ENCODE measurements at places on chromosomes 12 and 14.
A peak's percentile ranks its signal among the peaks of the same experiment; 100 is the strongest.

GRCh38 chr14:85454226-85454813 lies 75.6 kb upstream of the FLRT2 start:
- no peak for DNase-seq

GRCh38 chr14:55136885-55137786 lies 8.1 kb downstream of the LGALS3 start:
- no peak for DNase-seq

- DNase-seq, result no peak
These were observed 4.5 kb upstream of the TNFRSF1A start for GRCh38 chr12:6346235-6346832.

GRCh38 chr12:71799106-71799505 lies 40.5 kb upstream of the TBC1D15 start:
- peak; percentile 53 for DNase-seq

DNA sequence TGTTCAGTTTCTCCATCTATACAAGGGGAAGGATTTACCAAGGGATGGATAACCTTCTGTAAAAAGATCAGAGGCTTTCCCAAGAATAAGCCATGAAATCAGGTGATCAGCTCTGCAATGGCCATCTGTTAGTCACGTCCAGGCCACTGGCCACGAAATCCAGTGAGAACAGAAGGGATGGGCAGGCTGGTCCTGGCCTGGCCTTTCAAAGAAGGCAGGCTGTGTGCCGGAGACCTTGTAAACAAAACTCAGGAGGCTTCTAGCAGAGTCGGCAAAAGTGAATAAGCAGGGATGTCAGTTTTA lies 68.5 kb downstream of the RNF34 start:
- DNase-seq, result no peak

DNA sequence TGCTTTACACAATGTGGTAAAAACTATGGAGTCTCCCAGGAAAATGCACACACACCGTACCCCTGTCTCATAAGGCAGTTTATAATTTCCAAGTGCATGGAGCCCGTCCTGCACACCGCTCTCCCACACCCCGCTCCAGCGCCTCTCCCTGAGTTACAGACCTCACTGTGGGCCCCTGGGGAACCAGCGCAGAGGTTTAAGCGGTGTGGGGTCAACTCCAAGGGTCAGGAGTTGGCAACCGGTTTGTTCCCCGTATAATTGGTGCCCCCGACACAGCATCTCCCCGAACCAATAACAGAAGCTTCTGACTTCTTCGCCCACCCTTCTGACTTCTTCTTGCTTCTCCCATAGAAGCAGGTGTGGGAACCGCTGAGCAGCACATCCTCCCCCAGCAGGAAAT lies 58.4 kb upstream of the DDX11 start:
- DNase-seq, result no peak

DNA sequence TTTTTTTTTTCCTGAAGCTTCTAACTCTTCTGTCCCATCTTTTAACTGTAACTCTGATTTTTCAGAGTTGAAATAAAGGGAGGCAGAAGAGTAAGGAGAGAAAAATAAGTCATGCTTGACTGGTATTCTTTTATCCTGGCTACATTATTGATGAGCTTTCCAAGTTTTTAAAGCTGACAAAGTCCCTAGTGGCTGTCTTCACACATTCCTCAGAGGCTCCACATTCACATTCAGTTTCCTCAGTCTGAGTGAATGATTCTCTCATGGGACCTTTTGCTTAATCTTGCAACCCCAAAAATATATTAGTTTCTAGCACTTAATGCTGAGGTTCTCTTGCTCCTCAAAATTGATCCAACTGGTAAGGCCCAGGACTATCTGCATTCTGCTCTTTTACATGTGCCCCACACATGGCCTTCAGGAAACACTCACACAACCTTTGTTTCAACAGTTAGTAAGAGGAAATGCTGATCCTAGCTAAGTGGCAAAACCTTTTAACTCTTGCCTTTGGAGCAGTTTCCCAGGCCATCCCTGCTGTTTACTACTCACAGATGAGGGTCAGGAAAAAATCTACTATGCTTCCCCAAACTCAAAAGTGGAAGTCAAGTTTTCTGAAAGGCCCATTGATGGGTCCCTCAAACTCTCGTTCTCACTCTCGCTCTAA lies 61.7 kb upstream of the SLC6A15 start:
- no peak for DNase-seq

DNA sequence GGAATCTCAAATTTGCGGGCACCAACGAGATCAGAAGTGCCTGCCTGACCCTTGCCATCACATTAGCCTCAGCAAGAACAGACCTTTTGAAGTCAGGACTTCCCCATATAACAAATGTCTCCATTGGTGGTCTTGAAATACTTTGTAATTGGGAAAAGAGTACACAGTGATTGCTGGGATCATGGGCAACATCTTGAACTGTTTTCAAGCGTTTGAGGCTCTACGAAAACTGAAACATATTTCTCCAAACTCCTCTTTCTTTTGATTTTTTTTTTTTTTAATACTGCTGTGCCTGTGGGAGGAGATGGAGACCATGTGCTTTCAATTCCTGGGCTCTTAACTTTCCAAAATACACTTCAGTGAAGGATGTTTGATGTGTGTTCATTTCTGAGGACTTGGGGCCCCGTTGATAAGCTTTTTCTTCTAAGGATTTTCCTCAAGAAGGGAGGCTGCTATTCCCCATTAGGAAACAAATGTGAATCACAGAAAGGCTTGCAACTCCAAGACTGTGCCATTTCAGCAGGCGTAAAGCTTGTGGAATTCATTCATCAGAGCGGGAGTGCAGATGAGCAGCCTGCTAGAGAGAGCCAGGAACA lies 94.5 kb downstream of the TMEM132C start:
- no peak for DNase-seq

- peak; percentile 40 for DNase-seq
These were observed 886 bp downstream of the SIX1 start for GRCh38 chr14:60648249-60648933.

- DNase-seq, result no peak
These were observed 36.4 kb upstream of the PRIMA1 start for GRCh38 chr14:93824518-93825234.

DNA sequence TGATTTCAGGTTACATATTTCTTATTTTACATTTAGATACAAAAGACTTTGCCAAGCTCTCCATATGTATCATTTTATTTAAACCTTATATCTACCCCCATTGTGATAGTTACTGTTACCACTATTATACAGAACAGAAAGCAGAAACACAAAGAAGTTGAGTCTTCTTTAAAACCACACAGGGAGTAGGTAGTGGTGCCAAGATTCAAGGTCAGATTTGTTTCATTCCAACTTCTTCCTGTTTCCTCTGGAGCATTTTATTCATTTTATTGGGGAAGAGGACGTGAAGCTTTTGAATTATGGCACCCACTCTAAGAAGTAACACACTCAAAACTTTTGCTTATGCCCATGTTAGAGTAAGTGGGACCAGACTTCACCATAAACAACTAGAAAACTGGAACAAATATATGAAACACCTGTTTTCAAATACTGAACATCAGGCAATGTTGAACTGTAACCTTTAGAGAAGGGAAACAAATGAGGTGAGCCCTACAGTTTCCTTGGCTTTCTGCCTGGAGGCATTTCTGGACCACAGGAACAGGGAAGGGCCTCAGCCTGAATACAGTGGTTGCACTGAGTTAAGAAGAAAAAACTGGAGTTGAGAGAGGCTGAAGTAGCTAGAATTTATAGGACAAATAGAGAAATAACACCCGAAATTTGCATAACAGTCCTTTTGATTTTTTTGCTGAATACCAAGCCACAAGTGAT lies 160.4 kb upstream of the SSTR1 start:
- DNase-seq, result no peak

DNA sequence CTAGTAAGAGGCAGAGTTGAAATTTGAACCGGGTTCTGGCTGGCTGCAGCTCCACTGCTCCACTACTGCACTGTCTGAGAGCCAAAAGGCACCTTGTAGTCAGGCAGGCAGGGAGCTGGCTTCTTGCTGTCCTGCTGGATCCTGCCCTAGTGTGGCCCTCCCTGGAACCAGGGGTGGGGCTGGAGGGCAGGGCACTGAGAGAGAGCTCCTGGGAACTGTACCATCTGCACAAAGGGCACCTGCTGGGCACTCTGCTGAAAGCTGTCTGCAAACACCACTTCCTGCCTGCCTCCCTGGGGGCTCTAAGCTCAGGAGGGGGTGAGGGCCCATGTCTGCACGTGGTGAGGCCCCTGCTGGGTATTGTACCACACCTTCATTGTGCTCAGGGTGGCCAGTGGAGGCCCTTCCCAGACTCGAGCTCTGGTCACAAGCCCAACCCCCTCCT lies 19.0 kb upstream of the TCL1B start:
- no peak for DNase-seq

- DNase-seq, result no peak
These were observed 3.9 kb downstream of the RNASE11 start for GRCh38 chr14:20583908-20584307.

GRCh38 chr12:3436461-3437065 lies 54.4 kb upstream of the PRMT8 start:
- no peak for DNase-seq

GRCh38 chr12:48351022-48351708 lies 446 bp upstream of the ZNF641 start:
- peak; percentile 30 for DNase-seq

DNA sequence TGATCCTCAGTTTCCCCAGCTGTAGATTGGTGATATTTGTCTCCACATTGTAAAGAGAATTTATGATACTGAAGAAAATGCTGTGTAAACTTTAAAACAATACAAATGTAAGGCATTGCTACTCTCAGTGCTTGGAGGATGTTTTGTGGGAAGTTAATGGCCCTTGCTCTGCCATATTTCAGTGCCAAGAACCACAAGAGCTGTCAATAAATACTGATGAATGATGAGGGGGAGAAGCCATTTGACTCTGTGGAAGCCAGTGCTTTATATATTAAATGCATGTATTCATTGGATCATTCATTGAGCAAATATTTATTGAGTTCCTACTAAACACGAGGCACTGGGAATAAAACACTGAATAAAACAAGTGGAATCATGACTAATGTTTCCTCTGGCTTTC lies 30.8 kb downstream of the CACNA1C start:
- no peak for DNase-seq

- no peak for DNase-seq
These were observed 3.6 kb upstream of the TPI1 start for GRCh38 chr12:6863586-6864321.

GRCh38 chr12:100956311-100956852 lies 161.8 kb downstream of the ANO4 start:
- DNase-seq, result no peak

DNA sequence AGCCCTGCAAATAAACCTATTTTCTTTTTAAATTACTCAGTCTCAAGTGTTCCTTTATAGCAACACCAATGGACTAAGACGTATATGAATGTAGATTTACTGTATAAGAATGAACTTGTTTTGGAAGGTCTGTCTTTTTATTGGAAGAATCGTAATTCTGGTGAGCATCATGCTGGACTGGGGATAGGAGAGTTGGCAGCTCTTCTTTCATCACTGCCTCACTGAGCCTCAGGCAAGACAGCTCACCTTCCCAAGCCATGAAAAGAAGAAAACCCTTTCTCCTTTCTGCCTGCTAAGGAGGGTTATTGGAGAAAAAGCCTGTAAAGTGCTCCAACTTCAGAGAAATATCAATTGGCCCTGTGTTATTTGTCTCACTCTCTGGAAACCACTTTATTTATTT lies 9.1 kb upstream of the RNF34 start:
- no peak for DNase-seq

- DNase-seq, result no peak
These were observed 2.9 kb upstream of the MSRB3 start for GRCh38 chr12:65275627-65276026.

DNA sequence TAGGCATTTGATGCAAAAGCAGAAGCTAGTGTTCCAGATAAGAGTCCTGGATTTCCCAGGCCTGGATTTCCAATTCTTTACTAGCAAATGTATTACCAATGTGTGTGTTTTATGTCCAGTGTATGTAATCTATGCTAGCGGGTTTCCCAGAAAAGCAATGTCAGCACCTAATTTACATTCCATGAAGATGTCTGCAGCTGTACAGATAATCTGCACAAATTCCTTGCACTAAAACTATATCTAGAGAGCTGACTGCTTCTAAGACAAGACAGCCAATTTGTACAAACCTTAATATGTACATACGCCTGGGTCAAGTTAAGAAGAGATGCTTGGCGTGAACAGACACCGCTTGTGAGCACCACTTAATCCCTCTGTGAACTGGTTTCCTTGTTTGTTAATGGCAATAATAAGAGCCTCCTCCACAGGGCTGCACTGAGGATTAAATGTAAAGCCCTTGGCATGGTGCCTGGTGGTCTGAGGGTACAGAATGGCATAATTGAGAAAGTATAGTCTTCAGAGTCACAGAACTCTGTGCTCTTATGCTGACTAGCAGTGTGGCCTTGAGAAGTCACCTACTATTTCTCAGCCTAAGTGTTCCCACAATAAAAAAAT lies 185.6 kb downstream of the EPS8 start:
- no peak for DNase-seq

DNA sequence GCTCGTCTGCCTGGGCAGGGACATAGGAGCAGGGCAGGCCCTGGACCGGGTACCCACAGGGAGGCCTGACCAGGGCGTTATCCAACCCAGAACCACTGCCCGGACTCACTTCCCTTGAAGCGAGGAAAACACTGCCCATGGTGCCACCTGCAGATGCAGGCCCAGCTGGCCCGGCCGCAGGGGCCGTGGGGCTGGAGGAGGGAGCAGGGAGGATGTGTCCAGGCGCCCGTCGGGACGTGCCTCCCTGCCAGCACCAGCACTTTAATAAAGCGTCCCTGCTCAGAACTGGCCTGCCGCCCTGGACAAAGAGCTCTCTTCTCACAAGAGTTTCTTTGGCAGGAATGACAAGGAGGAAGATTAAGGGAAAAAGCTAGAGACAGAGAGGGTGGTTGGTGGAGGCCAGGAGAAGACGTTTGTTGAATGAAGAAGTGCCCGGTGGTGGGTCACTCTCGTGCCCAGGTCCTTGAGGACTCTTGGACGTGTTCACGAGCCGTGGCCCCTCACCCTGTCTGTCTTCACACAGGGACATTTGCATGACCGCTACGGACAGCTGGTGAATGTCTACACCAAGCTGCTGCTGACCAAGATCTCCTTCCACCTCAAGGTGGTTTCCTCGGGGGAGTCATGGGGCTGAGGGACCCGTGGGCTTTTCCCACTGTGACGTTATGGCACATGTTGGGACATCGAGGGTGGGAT lies 14.2 kb downstream of the HIP1R start:
- DNase-seq, result no peak

DNA sequence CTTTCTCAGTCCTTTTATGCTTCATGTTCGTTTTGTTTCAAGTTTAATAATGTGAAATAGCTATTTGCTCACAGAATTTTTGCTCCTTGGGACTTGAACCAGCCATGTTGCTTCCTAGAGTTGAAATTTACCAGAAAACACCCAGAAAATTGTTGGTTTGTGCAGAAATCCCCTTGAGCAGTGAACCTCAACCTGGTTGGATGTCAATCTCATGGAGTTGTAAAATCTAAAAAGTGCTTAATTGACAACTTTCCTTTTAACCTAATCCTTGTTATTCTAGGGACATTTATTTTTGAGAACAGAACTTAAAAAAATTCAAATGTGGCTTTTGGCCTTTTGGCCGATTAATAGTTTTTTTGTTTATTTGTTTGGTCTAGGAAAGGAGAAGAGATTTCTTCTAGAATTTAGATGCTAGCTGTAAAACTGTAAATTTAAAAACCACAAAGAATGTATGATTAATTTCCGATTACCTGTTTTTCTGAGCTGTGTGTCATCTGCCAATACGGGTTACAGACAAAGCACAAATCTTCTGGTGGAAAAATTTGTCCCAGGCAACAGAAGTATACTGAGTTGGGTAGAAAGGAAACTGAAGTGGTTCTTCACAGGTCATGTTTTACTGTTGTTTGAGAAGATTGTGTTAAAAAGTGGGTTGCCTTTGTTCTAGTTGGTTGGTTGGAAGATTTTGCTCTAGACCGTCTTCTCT lies 154.4 kb downstream of the FUT8 start:
- DNase-seq, result no peak

Measured in KBM-7 (cell line).